ENCODE measurements at places on chromosomes 12 and 14.
A peak's percentile ranks its signal among the peaks of the same experiment; 100 is the strongest.

GRCh38 chr14:29798108-29798663 is 129.5 kb downstream of the PRKD1 start:
- no peak for DNase-seq

DNA sequence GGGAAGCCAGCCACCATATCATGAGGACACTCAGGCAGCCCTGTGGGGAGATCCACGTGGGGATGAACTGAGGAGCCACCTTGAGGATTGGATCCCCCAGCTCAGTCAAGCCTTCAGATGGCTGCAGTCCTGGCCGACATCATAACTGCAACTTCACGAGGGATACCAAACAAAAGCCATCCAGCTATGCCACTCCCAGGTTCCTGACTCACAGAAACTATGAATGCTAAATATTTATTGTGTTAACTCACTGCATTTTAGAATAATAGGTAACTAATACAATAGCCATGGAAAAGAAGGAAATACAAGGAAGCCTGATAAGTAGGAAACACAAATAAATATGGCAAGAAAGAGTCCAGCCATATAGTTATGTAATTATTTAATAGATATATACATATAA is 42.1 kb upstream of the FAM222A start:
- no peak for DNase-seq

DNA sequence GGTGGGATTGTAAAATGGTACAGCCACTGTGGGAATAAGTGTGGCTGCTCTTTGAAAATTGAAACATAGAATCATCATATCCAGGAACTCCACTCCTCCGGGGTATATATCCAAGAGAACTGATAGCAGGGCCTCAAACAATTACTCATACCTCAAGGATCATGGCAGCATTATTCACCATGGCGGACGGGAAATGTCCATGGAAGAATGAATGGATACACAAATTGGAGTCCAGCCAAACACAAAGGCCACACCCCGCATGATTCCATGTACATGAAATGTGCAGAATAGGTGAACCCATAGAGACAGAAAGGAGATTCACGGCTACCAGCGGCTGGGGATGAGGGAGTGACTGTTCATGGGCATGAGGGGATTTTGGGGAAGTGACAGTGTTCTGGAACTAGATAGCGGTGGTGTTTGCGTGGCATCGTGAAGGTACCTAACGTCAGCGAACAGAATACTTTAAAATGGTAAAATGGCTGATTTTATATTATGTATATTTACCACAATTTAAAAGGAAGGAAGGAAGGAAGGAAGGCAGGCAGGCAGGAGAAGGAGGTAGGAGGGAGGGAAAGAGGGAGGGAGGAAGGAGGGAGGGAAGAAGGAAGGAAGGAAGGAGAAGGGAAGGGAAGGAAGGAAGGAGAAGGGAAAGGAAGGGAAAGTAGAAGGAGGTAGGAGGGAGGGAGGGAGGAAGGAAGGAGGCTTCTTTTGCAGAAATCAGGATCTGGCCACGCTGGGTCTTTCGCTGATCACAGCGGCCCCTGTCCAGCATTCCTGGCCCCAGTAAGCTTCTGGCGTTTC is 14.1 kb upstream of the NCOR2 start:
- no peak for DNase-seq

DNA sequence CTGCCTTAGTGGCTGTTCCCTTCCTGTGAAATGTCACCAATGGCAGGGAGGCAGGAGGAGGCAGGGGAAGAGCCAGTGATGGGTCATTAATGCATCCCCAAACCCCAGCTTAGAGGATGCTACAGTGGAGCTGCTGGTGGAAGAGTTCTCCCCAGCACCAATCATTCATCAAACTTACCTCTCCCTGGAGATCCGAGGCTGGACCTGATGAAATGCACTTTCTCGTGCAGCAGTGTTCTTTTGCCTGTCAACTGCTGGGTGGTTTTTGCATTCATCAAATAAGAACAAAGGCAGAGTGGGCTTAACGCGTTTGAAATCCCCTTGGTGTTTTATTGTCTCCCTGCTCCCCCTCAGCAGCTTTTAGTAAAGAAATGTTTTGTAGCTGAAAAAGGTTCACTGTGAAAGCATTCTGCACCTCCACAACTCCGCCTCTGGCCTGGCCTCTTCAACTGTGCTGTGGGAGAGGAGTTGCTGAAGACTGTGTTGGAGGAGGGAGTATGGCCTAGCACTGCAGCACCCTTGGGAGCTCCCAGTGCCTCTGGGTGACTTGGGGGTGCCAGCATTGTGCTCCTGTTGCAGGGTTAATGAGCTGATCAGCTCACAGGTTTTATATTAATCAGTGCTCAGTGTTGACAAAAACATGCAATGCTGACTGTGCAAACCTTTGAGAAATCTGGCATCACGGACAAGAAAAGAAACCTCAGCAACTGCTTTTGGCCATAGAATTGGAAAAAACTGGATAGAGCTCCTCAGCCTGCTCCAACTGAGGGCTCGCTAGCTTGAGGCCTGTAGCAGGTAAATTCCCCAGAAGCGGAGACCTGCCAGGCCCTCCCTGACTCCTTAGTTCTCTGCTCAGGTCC is 14.4 kb downstream of the TSPAN9 start:
- DNase-seq = no peak

GRCh38 chr14:102565959-102566358 is 26.5 kb upstream of the RCOR1 start:
- no peak for DNase-seq

- no peak for DNase-seq
These were observed 4.5 kb upstream of the TMEM233 start for GRCh38 chr12:119589097-119589496.

DNA sequence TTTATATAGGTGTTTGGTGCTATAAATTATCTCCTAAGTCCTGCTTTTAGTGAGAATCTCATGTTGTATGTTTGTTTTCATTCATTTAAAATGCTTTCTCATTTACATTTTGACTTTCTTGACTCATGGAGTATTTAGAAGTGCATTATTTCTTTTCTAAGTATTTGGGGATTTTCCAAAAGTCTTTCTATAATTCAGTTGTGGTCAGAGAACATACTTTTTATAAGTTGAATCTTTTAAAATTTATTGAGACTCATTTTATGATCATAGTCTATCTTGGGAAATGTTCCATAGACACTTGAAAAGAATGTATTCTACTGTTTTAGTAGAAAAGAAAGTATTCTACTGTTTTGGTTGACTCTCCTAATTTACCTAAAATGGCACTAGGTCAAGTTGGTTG is 168.2 kb downstream of the AKAP6 start:
- DNase-seq = no peak

DNA sequence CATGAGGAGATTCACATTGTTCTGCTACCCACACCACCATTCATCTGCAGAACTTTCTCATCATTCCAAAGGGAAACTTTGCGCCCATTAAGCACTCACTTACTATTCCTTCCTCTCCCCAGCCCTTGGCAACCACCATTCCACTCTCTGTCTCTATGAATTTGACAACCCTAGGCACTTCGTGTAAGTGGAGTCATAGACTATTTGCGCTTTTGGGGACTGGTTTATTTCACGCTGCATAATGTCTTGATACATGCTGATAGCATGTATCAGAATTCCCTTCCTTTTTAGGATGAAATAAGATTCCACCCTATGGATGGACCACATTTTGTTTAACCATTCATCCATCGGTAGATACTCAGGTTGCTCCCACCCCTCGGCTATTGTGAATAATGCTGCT is 4.5 kb upstream of the EML1 start:
- no peak for DNase-seq

- DNase-seq = no peak
These were observed 1.1 kb upstream of the PRKAG1 start for GRCh38 chr12:49019443-49020324.

DNA sequence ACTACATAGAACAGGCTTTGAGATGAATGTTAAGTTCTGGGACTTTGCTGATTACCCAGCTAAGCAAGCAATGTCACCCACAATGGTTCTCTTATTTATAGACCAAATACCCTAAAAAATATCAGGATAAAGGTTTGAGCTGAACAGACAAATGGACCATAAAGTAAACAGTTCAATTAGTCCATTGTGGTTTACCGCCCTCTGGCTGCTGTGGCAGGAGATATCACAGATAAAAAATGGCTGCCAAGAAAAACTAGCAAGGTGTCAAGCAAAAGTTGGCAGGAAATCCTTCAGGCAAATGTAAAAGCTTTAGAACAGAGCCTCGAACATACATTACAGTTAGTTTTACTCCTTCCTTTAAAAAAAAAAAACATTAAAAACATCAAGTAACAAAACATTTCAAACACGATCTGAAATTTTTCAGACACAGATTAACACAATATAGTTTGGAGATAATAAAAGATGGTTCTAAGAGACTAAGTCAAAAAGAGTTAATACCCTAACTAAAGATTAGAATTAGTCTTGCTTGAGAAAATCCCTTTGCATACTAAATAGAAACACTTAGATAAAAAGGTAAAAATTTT is 41.3 kb downstream of the MED13L start:
- peak; percentile 58 for DNase-seq
